ENCODE measurements at places on chromosomes 4 and X.

GRCh38 chr4:184558996-184559395, 84.6 kb upstream of the IRF2 start:
- no peak for DNase-seq

GRCh38 chr4:2827071-2827873, 16.4 kb upstream of the ADD1 start:
- DNase-seq, result no peak

- no peak for DNase-seq
Observed at GRCh38 chr4:104868958-104869357, 277.7 kb upstream of the TET2 start.

DNA sequence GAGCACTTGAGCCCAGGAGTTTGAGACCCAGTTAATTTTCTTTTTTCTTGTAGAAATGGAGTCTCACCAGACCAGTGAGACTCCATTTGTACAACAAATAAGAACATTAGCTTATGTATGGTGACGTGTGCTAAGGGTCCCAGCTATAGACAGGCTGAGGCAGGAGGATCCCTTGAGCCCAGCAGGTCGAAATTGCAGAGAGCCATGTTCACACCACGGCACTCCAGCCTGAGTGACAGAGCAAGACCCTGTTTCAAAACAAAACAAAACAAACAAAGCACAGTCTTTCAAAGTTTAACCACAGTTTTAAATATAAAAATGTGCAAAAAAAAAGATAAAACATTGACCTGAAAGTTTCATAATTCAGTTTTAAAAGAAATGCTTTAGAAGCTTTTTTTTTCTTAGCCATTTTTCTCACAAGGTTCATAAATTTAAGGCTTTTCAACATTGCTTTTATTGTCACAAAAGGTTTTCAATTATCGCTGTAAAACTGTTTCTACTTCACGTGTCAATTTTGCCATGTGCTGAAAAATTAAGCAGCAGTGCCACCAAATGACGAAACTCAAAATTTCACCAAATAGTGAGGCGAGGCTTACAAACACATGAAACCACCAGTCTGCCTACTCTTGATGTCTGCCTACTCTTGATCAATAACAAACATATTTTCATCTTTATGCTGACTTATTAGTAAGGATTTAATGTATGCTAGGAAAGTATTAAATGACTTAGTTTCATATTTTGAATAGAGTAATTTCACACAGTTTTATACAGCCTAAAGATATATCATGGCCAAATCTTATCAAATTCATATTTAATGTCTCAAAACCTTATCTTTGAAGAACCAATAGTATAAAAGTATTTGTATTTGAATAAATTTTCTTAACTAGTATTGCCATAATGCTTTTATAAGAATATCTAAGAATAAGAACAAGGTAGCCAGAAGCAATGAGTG, 126.3 kb downstream of the NEK1 start:
- DNase-seq, result no peak

- no peak for DNase-seq
Observed at GRCh38 chr4:7941111-7941964, 1.7 kb upstream of the AFAP1 start.

GRCh38 chr4:91267543-91267942, 1036.2 kb upstream of the GRID2 start:
- no peak for DNase-seq

- no peak for DNase-seq
Observed at GRCh38 chr4:156628858-156629257, 342.7 kb downstream of the PDGFC start.

DNA sequence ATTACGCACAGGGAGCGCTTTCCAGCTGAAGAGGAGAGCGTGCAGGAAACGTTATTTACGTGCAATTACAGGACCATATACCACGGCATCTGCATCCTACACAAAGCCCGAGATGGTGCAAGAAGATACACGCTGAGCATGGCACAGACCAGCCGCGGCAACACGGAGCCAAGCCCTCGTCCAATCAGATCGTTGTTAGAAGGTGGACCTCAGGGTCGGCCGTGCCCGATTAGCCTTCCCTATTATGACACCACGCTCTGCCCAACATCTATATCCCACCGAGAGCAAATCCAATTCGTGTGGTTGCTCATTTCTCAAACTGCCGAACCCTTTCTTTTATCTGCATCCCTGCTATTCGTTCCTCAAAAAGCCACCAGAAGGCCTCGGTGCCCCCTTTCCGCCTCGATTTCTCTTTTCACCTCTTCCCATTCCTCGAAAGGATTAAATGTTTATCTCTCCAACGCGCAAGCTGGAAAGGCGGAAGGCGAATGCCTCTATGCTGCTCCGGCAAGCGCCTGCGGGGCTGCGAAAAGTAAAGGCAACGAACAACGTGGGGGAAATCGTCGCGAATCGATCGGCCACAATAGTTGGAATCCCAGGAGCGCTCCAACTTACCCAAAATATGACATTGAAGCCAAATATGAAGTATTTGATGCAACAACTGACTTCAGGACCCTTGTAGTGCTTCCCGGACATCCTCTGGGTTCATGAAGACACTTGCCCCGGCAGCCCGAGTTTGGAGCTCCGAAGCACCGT, 702 bp downstream of the TSPAN5 start:
- DNase-seq, result peak; percentile 40

- no peak for DNase-seq
Observed at GRCh38 chr4:86816501-86817273, 32.5 kb downstream of the SLC10A6 start.

- no peak for DNase-seq
Observed at GRCh38 chr4:169259271-169259670, 11.5 kb downstream of the SH3RF1 start.

- DNase-seq, result no peak
Observed at GRCh38 chr4:7002336-7002735, 40.8 kb upstream of the TADA2B start.

DNA sequence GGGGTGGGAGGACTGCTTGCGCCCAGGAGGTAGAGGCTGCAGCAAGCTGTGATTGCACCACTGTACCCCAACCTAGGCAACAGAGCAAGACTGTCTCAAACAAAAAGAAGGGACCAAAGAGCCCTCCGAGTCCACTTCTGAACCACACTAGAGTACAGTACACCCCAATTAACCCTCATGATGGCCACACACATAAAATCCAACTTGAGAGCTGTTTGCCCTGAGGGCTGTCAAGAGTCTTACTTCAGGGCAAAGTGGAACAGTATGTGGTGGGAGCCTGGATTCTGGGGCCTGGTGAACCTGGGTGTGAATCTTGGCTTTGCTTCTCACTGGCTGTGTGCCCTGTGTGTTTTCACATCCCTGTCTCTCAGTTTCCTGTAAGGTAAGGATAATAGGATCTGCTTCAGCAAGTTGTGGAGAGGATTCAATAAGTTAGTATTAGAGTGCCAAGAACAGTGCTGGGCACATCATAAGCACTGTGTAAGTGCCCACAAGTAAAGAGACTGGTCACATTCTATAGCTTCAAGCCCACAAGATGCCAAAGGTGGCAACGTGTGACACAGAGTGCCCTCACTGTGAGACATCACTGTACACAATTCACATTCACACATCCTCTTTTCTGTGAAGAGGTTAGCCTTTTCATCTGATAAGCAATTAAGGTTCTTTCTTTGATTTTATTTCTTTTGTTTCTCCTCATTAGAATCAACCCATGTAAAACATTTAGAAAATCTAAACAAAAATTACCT, 52.1 kb downstream of the LEF1 start:
- no peak for DNase-seq

DNA sequence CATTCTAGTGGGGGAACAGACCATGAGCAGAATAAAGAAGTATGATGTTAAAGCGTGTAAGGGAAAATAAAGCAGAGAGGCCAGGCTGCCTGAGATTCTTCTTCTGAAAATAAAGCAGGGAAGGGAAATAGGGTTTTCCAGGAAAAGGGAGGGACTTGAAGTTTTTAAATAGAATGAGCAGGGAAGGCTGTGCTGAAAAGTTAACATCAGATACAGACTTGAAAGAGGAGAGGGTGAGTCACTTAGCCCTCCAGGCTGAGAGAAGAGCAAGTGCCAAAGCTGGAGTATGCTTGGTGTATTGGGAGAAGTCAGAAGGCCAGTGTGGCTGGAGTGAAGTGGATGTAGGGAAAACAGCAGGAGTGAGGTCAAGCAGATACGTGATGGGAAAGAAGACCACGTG, 10.0 kb upstream of the PLK4 start:
- DNase-seq, result no peak
